HuH-7 (cell line): ENCODE measurements at places on chromosomes 5 and 9.
A peak's percentile ranks its signal among the peaks of the same experiment; 100 is the strongest.

DNA sequence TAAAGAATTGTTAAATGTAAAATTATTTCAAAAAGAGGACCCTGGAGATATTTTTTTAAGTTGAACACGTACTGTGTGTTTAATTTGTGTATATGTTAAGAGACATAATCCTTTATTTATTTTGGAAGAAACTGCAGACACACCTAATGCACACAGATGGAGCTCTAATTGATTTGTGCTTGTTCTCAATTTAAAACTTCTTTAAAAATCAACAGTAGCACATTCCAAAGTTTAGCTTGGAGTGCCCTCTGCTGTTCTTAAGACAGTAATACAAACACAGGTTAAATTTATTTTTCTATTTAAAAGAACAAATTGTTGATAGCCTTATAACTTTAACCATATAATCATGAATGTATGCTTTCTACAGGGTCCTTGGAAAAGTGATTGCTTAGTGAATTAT lies 277.6 kb upstream of the ADAMTS16 start:
- DNase-seq, result peak; percentile 20

GRCh38 chr5:5588386-5588785 lies 165.9 kb downstream of the ICE1 start:
- DNase-seq, result no peak

DNA sequence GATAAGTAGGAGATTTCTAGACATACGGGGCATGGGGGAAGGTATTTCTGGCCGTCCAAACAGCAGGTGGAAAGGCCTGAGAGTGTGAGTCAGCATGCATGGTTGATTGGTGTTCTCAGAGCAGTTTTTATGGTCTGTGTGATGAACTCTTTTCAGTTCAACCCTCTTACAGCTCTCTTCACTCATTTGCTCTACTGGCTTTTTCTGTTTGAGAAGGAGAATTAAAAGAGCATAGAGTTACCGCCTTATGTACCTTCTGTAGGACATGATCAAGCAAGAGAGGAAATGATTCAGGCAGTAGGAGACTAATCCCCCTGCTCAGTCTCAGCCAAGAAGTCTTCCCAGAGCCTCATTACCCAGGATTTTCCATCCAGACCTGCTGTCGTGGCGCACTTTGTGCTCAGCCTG lies 92.4 kb downstream of the PRDM6 start:
- DNase-seq, result no peak

DNA sequence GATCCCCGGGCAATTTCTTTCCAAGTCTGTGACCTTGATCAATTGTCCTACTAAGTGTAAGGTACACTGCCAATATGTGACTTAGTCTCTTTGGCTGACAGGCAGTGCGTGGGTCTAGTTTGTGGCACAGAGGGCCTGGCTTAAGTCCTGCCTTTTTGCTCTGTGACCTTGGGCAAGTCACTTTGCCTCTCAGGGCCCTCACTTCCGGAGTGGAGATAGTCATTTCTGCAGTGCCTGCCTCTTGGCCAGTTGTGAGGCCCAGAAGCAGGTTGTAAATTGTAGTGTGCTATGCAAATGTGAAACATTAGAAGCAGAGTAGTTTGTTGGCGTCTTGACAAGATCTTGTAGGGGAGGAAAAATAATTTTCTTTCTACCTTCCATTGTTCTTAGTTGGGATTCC lies 39.0 kb downstream of the KIF4B start:
- DNase-seq, result no peak

GRCh38 chr5:109750463-109750862 lies 60.7 kb downstream of the MAN2A1 start:
- DNase-seq, result no peak

GRCh38 chr5:39829441-39829840 lies 404.7 kb upstream of the DAB2 start:
- DNase-seq, result no peak

GRCh38 chr5:149886692-149887470 lies 57.7 kb downstream of the PDE6A start:
- no peak for DNase-seq

DNA sequence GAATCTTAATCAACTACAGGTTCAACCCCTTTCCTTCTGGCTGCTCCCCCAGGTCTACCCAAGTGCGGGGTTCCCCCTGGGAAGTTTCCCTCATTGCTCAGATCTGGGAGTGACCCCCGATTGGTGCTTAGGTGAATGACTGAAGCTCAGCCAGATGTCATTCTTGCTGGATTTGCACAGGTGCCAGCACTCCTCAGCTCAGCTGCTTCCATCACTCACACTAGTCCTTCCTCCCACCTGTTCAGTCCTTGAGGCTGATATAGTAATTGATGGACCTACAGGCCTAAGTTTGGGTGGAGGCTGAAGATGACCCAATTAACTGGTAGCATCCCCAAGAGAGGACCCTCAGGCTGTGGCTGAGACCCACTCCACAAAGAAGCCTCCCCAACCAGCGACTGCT lies 32.9 kb downstream of the PRLR start:
- no peak for DNase-seq

- no peak for DNase-seq
Measured at GRCh38 chr5:62593331-62593730, 14.7 kb downstream of the LRRC70 start.

DNA sequence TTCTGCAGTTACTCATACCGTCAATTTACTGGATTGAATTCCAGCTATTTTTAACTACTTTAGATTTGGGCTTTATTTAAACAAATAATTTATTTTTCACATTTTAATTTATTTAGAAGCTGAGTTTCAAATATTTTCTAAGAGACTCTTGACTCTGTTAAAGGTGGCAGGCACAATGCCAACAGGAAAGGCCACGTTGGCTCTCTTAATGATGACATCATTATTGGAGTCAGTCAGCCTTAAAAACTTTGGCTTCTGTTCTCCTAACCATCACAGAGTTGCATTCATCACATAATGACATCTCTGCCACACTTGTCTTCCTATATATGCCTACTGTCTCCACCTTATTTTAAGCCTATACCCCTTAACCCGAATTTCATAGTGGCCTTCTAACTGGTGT lies 172.3 kb upstream of the PLPPR1 start:
- DNase-seq, result no peak

DNA sequence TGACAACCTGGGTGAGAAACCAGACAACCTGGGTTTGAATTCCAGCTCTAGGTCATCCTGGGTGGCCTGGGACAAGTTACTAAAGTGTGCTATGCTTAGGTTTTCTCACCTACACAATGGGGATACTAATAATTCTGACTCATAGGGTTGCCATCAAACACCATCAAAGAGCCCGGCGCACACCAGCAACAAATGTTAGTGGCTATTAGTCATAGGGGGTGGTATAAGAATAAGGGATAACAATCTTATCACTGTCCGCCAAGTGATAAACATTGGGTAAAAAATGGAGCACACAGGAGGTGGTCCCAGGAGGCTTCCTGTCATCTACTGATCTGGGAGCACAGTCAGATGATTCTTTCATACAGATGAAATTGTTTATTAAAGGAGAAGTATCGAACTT lies 61.4 kb upstream of the AFAP1L1 start:
- no peak for DNase-seq

GRCh38 chr9:70452365-70452764 lies 37.9 kb upstream of the KLF9 start:
- no peak for DNase-seq

DNA sequence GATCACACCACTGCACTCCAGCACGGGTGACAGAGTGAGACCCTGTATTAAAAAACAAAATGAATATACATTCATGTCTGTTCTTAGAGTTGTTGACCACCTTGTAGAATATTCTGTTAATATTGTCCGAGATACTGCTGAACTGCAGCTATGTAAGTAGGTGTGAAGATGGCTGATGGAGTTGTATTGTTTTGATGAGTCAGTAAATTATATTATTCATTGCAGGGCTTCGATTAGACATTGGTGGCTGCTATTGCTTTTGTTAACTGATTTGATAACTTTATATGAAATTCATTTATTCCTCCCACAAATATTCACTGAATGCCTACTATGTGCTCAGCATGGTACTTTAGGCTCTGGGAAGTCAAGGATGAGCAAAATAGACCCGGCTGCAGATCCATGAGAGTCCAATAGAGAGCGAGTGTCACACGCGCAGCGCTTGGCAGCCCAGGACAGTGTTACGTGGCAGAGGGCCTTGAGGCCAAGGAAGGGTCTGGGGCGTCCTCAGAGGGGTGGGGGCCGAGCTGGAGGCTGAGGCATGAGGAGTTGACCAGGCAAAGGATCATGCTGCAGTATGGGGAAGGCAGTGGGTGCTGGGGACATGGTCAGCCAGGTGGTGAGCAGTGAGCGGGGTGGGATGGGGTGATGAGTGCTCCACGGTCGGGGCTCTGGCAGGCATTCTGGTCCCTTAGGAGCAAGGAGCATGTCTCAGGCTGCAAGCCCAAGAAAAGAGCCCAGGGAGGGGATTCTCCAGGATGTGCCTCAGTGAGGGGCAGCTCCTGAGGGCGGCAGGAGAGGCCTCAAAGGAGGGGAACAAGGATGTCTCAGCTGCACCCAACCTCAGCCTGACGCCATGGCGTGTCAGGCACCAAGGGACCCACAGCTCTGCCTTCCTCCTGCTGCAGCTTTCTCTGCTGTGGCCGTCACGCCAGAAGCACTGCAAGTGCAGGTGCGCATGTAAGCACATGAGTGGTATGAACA lies 243.5 kb downstream of the GADD45G start:
- no peak for DNase-seq

DNA sequence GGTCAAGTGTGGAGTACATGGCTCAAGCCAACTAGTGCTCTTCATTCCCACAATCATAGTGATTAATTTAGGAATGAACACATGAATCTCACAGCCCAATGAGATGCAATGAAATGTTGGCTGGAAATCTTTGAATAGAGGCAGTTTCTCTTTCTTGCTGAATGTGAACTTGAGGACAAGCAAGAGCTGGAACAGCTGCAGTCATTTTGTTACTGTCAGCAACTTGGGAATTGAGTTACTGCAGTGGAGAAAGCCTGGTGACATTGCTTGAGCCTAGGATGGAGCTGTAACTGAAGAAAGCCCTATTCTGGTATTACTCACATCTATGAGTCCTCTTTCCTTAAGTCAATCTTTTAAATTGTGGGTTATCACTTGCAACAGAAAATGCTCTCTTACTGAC lies 62.3 kb downstream of the YIPF5 start:
- no peak for DNase-seq

DNA sequence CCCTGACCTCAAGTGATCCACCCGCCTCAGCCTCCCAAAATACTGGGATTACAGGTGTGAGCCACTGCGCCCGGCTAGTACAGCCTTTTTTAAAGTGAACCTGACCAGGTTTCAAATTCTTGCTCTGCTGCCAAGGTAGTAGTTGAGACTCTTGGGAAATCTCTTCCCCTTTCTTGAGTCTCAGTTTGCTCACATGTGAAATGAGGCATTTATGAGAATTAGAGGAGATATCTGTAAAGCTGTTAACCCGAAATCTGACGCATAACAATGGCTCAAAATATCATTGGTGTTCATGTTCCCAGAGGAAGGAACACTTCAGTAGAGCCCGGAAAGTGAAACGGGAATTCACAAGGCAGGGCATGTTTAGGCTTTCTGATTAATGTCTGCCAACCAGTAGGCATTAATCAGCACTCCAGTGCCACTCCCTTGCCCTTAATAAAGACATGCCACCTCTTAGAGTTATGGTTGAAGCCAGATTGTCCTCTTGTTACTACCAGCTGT lies 1.5 kb downstream of the ARPC5L start:
- DNase-seq, result no peak

GRCh38 chr5:74667396-74667795 lies 17.6 kb upstream of the HEXB start:
- DNase-seq, result no peak

GRCh38 chr5:149936044-149936699 lies 8.4 kb downstream of the PDE6A start:
- DNase-seq, result no peak

GRCh38 chr9:114745879-114746550 lies 59.8 kb downstream of the TNFSF15 start:
- DNase-seq, result no peak

DNA sequence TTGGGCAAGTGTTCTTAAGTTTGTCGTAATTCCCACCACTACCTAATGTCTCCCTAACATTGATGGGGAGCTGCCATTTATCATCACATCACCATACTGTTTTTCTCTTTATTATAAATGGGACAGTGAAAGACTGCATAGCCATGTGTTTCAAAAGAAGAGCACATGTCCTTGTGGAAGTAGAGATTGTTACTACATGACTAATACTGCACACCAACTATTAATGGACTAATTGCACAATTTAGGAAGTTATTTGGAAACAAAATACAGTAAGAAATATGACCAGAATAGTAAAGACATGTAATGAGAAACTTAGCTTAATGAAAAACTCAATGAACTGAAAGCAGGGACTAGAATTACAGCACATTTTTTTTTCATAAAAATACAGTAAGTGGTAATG lies 12.0 kb upstream of the ELOVL7 start:
- DNase-seq, result no peak

GRCh38 chr5:166356096-166356495 lies 1935.3 kb upstream of the WWC1 start:
- no peak for DNase-seq

GRCh38 chr9:19032406-19032805 lies 603 bp downstream of the SAXO1 start:
- DNase-seq, result no peak

DNA sequence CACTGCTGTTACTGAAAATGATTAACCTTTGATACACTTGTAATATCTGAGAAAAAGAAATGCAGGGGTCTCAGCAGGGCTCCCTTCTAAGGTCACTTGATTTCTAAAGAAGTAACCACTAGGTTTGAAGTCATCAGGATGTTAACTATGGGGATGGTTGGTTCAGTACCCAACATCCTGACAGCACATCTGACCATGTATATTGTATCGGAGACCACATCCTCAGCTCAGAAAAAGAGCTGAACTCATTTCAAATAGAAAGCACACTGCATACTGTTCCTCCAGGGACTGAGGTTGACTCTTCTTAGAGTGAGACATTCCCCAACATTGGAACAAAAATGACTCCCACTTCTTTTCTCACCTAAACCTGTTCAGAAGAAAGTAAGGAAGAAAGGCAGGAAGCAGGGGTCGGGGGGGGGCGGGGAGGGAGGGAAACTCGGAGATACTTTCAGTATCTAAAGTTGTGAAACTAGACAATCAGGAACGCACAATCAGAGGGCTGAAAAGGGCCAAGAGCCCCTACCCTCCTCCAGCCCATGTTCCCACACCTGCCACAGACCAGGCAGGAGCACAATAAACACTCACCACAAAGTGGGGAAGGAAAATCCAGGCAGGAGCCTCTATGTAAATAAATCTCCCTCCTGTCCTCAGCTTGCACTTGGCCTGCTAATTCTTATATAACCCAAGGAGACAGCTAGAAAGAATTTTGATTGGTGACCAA lies 730 bp upstream of the GZMA start:
- no peak for DNase-seq

GRCh38 chr5:126464959-126465358 lies 41.8 kb downstream of the GRAMD2B start:
- peak; percentile 33 for DNase-seq

- no peak for DNase-seq
Measured at GRCh38 chr9:98864281-98865174, 57.1 kb downstream of the GALNT12 start.

- peak; percentile 70 for DNase-seq
Measured at GRCh38 chr5:132662925-132663770, 5.2 kb downstream of the IL13 start.

GRCh38 chr9:10899509-10899908 lies 286.7 kb upstream of the PTPRD start:
- no peak for DNase-seq

GRCh38 chr5:58498340-58498942 lies 7.2 kb downstream of the GAPT start:
- peak; percentile 7 for DNase-seq
